Endothelial cell (in vitro differentiated cells): ENCODE measurements at places on chromosomes 13 and 19.

DNA sequence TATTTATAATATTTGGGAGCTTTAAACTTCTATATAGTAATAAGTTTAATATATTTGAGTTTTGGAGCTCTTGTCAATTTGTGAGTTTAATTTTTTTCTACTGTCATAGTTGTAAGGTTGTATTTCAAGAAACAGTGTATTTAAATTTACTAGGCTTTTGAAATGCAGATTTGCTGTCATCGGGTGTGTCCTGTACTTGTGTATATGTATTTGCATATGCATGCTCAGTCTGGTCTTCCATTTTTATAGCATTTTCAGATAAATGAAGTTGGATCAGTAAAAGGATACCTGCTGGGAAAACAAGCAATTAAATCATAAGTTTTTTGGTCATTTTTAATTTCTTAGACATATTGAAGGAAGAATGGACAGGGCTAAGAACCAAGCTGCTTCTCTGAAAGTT lies 33.1 kb downstream of the SLAIN1 start:
- DNase-seq = no peak

GRCh38 chr13:113457510-113457909 lies 4.2 kb upstream of the ADPRHL1 start:
- DNase-seq = no peak

GRCh38 chr13:73063166-73063565 lies 4.4 kb downstream of the KLF5 start:
- DNase-seq = no peak

GRCh38 chr19:23531976-23532375 lies 136.7 kb upstream of the ZNF91 start:
- DNase-seq = no peak

DNA sequence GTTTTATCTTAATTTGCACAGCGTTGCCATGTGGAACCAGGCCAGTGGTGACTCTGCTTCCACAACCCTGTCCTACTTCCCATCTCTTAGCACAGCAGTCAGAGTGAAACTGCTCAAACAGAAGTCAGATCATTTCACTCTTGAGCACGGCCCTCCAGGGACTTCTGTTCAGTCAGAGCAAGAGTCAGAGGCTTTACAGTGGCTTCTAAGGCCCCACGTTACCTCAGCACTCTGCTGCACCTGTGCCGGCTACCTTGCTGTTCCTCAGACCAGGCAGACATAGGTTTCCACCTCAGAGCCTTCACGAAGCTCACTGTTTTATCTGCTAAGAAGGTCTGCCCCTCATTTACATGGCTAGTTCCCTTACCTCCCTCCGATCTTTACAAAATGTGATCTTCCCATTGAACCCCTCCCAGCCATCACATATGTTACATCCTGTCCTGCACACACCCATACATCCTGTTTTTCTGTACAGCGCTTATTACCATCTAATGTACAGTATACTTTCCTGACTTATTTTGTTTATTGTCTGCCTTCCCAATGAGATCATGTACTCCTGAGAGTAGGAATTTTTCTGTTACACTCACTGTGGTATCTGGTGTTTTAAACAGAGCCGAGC lies 41.6 kb downstream of the TM9SF2 start:
- no peak for DNase-seq

DNA sequence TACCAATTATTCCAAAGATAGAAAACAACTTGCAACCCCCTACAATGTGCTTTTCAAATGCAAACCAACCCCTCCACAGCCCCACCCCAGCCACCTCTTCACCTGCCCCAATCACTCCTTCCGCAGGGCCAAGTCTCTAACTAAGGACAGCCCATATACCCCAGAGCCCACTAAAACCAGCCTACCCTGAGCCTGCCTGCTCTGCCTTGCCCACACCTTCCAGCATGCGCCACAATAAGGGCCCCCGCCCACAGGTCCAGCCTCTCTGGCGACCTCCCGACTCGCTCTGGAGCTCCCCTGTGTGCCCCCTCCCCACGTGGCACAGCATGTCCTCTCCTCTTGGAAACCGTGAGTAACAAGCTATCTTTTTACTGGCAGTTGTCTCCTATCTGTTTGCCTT lies 42.8 kb upstream of the MEDAG start:
- no peak for DNase-seq

- DNase-seq = no peak
Observed at GRCh38 chr13:93180356-93180969, 46.1 kb upstream of the GPC6 start.

DNA sequence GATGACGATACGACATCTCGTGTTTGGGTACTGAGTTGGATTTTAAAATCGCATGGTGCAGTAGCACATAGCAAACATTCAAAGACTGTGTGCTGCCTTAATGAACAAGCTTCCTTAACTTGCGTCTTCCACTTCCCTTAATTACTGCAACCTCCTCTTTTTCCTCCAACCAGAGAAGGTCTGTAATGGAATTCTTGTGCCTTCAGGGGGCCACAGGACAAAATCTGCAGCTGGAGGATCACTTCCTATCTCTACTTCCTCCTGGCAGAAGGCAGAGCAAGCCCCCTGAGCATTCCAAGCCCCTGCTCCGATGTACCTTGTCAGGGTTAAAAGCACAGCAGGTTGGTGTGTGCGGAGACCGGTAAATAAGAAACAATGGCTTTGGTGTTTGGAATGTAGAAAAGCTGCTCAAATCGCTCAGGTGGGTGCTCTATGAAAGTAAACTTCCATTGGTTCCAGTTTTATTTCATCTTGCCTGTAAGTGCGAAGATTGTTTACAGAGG lies 151.3 kb upstream of the UQCRFS1 start:
- no peak for DNase-seq

DNA sequence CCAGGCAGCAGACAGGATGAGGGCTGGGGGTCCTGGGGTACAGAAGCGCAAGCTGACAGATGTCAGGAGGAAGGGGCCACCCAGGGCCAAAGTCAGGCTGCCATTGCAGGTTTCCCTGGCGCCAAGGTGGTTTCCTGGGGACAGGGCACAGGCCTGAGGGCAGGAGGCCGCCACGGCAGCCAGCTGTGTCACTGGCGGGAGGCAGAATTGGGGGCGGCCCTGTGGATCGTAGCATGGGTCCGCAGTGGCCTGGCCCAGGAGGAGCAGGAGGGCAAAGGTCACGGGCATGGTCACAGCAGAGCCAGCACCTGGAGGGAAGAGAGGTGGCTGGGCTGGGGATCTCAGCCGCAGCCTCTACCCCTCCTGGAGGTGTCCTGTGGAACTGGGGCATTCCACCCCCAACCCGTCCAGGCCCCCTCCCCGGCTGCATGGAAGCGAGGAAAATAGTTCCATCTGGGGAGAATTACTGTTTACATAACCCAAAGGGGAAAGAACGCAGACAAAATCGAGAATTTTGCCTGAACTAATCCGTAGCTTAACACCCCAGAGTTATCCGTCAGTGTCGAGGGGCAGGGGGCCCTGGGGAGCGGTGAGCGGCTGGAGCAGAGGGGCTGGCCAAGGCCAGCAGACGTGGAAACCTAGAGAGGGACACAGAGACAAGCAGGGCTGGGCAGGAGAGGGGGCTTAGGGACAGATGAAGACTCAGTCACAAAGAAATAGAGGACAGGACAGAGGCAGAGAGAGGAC lies 1.9 kb downstream of the NTN5 start:
- DNase-seq = no peak

- DNase-seq = no peak
Observed at GRCh38 chr19:45069056-45069455, 7.2 kb downstream of the ZNF296 start.

- DNase-seq = no peak
Observed at GRCh38 chr19:31330237-31330636, 19.0 kb downstream of the TSHZ3 start.

GRCh38 chr19:3852614-3853254 lies 16.1 kb downstream of the ZFR2 start:
- DNase-seq = no peak

- peak; percentile 86 for DNase-seq
Observed at GRCh38 chr19:4139614-4140236, 13.7 kb upstream of the CREB3L3 start.

DNA sequence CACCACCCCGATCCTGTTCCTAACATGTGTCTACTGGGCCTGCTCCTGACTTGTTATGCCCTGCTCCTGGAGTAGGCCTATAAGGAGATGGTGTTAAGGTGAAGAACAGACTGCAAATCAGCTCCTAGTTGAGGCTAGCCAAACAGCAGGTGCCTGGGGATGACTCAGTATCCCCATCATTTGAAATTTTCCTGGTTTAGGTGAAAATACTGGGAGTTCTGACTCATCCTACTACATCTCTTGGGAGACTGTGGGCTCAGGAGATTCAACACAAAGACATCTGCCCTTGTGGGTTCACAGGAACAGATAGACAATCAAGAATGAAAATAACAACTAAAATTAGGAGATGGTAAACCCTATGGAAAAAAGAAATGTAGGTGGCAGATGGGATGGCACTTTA lies 41.2 kb downstream of the BRD4 start:
- DNase-seq = no peak

DNA sequence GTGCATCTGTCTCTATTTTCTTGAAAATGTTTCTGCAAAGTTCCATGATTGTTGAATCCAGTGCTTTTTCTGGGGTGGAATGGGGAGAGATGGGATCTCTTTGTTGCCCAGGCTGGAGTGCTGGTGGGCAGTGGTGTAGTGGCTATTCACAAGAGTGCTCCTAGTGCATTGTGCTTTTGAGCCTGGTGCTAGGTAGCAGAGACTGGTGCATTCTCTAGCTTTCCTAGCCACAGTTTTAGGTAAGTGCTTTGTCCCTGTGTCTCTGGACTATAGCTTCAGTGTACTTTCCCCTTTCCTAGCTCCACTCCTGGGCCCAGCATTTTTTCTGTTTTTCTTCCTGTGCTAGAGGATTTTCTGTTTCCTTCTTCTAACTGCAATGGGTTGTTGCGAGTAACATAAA lies 825.6 kb downstream of the SLITRK6 start:
- DNase-seq = no peak

- DNase-seq = peak; percentile 17
Observed at GRCh38 chr19:34096020-34096915, 76.0 kb upstream of the LSM14A start.

DNA sequence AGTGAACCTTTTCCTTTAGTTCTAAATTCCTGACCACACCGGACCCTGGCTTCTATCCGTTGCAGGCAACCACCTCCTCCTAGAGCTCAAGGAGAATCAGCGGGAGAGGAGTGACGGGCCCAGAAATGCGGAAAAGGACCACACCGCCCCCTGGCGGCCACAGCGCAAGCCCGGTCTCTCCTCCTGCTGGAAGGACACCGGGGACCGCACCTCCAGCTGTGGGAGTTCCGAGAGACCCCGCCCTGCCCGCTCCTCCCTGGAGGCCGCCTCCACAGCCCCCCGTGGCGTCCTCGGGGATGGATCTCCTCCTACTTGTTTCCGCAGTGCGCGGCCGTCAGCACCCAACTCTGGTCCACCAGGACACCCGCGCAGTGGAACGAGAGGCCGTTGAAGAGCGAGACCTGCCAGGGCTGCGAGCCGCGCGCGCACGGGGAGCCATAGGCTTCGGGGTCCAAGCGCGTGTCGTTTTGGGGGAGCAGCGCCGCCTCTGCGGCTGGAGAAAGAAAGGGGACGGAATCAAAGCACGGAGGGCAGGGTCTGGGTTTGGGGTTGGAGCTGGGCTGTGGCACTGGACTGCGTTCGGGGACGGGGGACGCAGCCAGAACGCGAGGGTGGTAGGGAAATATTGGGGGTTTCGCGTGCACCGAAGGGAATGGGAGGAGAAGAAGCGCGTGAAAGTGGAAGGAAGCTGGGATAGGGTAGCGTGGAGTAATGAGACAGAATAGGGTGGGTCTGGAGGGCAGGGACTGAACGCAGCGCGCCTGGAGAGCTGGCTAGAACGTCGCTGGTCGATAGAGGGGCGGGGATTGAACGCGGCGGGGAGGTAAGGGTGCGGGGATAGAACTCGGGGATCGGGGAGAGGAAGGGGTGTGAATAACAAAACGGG lies 2.5 kb downstream of the KLK10 start:
- DNase-seq = peak; percentile 86

DNA sequence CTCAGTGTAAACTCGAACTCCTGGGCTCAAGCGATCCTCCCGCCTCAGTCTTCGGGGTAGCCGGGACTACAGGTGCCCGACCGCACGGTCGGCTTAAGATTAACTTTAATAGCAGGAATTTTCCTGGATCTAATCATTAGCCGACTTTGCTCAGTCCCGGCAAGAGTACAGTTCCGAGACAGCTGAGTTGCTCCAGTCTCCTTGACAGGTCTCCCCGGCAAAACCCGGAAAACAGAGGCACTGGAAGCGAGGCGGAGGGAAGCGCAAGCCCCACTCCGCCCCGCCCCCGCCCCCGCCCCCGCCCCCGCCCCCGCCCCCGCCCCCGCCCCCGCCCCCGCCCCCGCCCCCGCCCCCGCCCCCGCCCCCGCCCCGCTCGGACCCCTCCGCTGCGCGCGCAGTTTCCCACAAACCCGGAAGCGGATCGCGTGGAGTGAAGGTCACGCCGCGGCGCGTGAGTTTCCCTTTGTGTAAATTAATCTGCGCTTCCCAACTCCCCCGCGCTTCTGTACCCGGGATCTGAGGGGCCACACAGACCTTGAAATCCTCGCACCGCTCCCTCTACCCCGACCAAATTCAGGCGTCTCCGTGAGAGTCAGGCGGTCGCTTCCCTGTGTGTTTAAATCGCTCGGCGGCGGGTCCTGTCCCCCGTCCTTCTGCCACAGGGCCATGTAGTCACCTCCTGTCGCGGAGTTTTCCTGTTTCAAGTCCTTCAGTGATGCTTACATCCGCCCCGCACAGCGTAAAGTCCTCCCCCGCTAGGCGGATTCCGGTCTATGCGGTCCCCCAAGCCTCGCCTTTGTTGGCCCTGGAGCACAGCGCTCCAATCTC lies at the start of gene ZNF480:
Gene ZNF480 (plus strand): TSS at position 397 of the 828 bp plus-strand sequence. CDS start 3,244 bp downstream, outside the sequence.
- DNase-seq = peak; percentile 76

- no peak for DNase-seq
Observed at GRCh38 chr19:12145348-12145747, 5.2 kb upstream of the ZNF20 start.

GRCh38 chr13:113297370-113298042 lies 467 bp downstream of the LAMP1 start:
- peak; percentile 33 for DNase-seq
